T-cell (primary cell): ENCODE measurements at places on chromosomes 6 and 20.

GRCh38 chr20:49099011-49099410, 52.9 kb downstream of the CSE1L start:
- no peaks in the 10 kb centered on the region for H3K27me3 ChIP-seq
- DNase-seq: no peak
- H3K36me3 ChIP-seq: peaks cover 17% of the 10 kb centered on the region
- no peaks in the 10 kb centered on the region for H3K4me1 ChIP-seq
- H3K4me3 ChIP-seq: no peak overlapping the region

DNA sequence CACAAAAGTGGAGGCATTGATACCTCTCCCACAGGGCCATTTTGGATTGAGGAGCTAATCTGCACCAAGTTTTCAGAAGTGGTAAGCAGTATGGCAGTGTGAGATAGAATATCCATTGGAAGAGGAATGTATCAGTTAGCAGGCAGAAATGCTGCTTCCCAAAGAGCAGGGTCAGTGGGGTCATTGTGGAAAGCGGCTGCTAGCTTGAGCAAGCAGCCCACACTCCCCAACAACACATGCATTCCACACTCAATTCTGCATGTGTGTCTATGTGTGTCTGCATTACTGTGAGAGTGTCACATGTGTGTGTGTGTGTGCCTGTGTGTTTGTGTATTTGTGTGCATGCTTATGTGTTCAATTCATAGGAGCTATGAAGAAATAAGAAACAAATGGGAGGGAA, 190.9 kb upstream of the FOXA2 start:
- no peak overlapping the region for H3K4me3 ChIP-seq
- H3K36me3 ChIP-seq: no peaks in the 10 kb centered on the region
- no peak overlapping the region for H3K27ac ChIP-seq
- no peaks in the 10 kb centered on the region for H3K4me1 ChIP-seq
- peaks cover 4% of the 10 kb centered on the region for H3K27me3 ChIP-seq

DNA sequence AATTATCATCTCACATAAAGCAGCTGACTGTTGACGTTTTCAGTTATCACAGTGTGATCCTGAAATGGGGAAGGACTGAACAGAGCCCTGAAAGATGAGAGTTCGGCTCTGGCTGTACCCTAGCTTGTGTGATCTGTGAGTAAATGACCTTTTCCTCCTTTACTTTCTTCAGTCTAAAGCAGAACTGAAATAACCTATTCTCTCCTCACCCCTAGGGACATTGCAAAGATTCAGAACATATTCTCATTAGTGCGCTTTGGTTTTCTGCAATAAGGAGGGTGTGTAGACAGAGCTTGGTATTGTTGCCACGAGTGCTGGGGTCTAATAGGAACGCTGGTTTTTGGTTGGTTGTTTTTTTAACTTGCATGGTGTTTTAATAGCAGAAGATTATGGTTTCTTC, 16.7 kb downstream of the FARS2 start:
- no peak for DNase-seq
- peaks cover 3% of the 10 kb centered on the region for H3K4me1 ChIP-seq
- no peak overlapping the region for H3K27ac ChIP-seq

DNA sequence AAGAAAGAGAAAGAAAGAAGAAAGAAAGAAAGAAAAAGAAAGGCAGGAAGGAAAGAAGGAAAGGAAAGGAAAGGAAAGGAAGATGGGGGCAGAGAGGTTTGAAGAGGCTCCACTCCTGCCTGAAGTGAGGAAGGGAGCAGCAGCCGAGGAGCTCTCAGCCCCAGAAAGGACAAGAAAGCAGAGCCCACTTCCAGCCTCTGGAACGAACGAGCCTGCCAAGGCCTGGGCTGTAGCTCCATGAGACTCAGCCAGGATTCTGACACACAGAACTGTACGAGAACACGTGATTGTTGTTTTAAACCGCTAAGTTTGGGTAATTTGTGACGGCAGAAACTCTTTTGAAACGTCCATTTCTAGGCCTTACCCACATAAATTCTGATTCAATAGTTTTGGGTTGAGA, 69.5 kb downstream of the TTLL2 start:
- H3K27ac ChIP-seq: no peak overlapping the region
- no peaks in the 10 kb centered on the region for H3K36me3 ChIP-seq
- DNase-seq: no peak
- no peak overlapping the region for H3K4me3 ChIP-seq

DNA sequence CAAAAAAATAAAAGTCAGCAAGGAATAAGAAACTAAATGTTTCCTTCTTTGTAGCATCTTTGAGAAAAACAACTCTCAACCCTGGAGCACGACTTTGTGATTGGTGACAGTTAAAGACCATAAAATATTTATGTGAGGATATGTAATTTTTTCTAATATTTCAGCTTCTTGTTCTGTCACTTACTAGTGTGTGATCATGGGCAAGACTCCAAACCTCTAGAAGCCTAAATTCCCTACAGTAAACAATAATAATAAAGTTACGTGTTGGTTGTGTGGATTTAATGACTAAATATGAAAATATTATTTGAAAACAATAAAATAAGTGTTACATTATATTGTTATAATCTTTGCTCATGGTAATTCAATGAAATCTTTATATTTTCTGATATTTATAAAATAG, 735.6 kb upstream of the MARCKS start:
- no peak overlapping the region for H3K27ac ChIP-seq
- DNase-seq: no peak
- no peaks in the 10 kb centered on the region for H3K4me1 ChIP-seq
- no peaks in the 10 kb centered on the region for H3K27me3 ChIP-seq
- H3K36me3 ChIP-seq: no peaks in the 10 kb centered on the region
